ENCODE measurements at places on chromosomes 2 and 18.

GRCh38 chr2:85393836-85394235 is 16.3 kb downstream of the CAPG start:
- no peak for DNase-seq

DNA sequence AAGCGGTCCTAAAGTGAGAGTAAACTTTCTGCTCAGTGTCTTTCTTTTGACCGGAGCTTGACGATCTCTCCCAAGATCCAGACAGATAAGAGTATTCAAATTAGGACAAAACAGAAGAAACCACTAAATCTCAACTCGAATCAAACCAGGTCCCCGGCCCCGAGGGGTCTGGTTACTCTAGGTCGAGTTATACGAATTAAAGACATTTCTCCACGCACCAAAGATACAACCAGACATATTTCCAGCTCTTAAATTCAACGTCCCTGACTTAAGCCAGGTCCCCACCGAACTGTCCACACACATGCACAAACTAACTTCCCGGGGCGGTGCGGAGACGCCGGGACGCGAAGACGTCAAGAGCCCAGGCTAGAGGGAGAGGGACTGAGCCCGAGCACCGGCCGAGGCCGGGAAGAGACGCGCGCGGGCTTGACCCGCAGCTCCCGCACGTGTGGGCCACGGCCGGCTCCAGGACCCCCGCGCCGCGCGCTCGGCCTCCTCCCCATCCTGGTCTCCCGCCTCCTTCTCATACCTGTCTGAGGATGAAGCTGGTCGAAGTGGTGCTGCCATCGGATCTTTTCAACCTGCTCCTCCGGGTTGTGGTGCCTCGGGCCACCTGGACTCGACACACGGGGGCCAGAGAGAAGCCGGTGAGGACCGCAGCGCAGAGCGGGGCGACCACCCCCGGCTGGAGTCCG is 896 bp downstream of the CACNB4 start:
- DNase-seq: no peak

DNA sequence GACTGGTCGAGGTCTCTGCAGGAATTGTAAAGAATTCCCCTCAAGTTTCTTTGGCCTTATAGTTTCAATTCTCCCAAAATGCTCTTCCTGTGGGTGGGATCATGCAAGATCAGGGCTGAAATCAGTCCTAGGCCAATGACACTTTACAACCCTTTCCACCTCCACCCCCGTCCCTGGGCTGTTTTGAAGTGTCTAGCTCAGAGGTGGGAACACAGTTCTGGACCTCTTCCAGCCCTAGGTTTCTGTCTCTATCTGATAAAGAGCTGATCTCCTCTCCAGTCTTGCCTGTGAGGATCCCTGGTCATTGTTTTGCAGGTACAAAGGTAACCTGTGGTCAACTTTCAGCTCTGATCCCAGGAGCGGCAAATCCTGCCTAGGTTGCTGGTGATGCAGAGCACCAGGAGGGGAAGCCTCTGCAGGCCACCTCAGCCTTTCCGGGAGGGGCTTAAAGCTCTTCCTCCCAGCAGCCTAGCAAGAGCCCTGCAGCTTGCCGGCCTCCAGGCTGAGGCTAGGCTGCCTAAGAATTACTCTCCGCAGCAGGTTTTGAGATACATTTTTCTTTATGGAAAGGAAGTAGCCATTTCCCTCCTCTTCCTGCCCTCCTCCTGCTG is 69.8 kb upstream of the WIPF1 start:
- no peak for DNase-seq

DNA sequence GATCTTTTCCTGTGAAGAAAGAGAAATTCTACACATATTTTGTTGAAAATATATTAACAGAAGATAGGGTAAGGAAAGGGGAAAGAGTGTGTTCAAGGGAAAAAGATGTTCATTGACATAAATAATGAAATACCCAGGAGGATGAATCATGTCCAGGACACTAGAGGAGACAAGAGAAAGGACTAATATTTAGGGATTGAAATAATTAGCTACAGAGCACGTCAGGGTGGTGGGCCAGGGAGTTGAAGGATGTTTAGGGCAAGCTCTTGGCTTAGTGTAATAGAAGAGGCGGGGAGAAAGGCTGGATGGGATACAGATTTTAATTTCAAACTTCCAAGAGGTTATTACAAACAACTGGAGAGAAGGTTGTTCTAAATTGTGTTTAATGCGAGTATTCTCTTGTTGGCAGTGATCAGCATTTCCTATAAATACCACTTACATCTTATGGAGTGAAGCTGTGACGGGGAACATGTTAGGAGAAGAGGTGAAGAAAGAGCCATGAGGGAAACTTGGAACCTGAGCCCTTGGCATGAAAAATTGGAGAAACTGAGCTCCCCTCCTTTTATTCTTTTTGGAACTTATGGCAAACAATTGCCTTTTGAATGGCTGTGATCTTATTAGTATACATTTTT is 36.6 kb upstream of the CETN1 start:
- no peak for DNase-seq

DNA sequence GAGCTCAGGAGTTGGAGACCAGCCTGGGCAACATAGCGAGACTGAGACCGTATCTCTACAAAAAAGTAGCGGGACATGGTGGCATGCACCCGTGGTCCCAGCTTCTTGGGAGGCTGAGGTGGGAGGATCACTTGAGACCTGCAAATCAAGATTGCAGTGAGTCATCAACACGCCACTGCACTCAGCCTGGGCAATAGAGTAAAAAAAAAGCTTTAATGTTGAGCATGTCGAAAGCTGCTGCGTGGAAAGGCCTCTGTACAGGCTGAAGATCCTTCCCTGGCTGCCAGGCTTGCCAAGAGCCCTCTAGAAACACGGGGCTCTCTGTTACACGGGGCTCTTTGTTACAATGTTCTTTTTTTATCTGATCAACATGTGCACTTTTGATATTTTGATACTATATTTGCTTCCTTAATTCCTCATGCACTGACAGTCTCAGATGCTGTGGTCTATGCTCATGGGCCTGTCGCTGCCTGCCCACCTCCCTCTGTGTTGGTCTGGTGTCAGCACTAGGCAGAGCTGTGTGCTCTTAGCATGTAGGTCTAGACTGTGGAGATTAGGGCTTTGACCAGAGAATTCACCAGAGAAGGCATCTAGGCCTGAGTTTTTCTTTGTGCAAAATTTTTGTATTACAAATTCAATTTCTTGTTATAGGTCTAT is 18.7 kb downstream of the CLK1 start:
- no peak for DNase-seq

GRCh38 chr2:231391981-231392380 is 3.5 kb upstream of the B3GNT7 start:
- DNase-seq: no peak

DNA sequence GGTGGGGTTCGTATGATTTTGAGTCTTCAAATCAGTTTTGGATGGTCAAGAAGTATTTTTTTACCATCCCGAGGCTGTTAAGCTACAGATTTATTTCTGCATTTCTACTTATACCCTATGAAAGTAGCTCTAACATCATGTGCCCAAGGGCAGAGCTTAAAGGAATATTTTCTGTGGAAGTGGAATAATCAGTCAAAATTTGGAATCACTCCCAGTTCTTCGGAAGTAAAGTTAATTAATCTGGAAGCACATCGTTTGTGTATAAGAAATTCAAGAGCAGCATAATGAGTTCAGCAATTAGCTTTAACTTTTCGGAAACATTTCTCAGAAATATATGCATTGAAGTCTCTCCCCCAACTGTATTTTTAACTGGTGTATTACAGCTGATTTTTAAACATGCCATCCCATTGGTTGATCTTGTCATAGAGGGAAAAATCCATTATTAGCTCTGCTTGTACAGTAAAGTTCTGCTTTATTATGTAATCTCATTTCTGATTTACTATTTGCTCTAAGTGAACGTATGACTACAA is 510.1 kb downstream of the DCC start:
- DNase-seq: no peak

DNA sequence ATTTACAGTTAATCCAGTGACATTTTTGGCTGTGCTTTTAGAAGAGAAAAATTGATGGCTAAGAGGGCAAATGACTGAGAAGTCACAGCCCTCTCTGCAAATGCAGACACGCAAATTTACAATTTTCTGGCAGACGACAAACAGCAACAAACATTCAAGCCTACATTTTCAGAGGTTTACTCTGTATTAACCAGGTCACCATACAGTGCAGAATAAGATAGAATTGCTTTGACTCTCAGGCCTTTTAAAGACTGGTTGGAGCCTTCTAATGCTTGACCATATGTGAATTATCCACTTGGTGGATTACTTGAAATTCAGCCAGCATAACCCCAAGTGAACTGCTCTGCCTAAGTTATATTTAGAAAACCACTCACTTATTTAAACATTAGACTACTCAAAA is 280.9 kb upstream of the STON1 start:
- no peak for DNase-seq

DNA sequence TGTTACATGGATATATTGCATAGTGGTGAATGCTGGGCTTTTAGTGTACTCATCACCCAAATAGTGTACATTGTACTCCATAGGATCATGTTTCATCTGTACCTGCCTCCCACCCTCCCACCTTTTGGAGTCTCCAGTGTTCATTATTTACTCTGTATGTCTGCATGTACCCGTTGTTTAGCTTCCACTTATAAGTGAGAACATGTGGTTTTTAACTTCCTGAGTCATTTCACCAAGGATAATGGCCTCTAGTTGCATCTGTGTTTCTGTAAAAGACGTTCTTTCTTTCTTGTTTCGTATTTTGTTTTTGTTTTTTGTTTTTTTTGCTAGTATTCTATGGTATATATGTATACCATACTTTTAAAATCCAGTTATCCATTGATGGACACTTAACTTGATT is 107.5 kb downstream of the MSTN start:
- DNase-seq: no peak

GRCh38 chr2:74267068-74267467 is 68.7 kb downstream of the MTHFD2 start:
- no peak for DNase-seq

DNA sequence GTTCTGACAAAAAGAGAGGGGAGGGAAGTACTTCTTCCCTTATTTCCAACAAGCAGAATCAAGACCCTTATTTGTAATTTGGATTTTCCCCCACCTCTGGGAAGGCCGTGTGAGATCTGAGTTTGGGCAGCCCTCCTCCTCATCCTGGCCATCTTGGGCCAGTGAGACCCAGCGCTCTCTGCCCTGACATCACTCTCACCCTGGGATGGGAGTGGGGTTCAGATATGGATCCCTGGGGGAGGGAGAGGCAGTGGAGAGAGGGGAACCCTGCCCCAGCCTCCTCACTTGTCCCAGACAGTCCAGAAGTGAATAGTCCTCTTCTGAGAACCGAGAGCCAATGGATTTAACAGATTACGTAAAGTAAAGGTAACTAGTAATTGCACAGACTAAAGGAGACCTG is 64.5 kb downstream of the DYSF start:
- no peak for DNase-seq

DNA sequence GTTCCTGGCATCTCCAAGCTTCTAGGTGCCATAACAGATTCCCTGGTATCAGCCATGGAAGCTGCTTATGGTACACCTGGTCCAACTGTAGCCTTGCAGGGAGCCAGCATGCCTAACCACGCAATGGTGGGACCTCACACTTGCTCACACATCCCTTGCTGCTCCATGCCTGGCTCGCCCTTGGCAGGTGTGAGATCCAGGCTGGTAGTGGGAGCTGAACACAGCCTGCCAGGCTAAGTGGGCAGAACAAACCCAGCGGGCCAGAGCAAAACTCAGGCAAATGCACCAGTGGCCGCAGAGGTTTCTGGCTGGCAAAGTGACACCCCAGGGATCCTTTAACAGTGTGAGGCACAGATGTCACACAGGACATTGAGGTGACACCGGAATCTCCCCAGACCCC is 185.8 kb downstream of the NDUFA10 start:
- DNase-seq: no peak

- no peak for DNase-seq
These were observed 40.9 kb downstream of the TCF4 start for GRCh38 chr18:55546851-55547704.

DNA sequence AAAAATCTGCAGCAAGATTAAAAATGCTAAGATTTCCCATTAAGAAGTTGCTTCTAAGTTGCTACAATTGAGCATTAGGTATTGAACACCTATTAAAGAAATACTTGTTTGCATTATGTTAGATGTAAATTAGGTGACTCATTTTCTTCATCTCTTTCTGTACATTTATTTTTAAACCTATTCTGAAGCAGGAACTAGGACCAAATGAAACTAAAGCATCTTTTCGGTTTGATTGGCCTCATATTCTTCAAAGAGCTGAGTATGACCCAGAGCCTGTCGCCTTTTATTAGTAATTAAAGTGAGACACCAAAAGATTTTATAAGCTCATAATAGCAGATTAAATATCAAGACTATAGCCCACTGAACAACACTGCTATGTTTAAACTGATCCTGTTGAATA is 83.4 kb upstream of the ZEB2 start:
- no peak for DNase-seq

- no peak for DNase-seq
These were observed 570 bp downstream of the SCRN3 start for GRCh38 chr2:174395969-174396630.

GRCh38 chr18:53025247-53025646 is 685.2 kb downstream of the DCC start:
- no peak for DNase-seq

- DNase-seq: no peak
These were observed 62.6 kb downstream of the C18orf63 start for GRCh38 chr18:74378179-74378682.

- DNase-seq: no peak
These were observed 77.4 kb downstream of the THNSL2 start for GRCh38 chr2:88247531-88247930.

- no peak for DNase-seq
These were observed 45.6 kb upstream of the ITGB6 start for GRCh38 chr2:160245614-160246155.

DNA sequence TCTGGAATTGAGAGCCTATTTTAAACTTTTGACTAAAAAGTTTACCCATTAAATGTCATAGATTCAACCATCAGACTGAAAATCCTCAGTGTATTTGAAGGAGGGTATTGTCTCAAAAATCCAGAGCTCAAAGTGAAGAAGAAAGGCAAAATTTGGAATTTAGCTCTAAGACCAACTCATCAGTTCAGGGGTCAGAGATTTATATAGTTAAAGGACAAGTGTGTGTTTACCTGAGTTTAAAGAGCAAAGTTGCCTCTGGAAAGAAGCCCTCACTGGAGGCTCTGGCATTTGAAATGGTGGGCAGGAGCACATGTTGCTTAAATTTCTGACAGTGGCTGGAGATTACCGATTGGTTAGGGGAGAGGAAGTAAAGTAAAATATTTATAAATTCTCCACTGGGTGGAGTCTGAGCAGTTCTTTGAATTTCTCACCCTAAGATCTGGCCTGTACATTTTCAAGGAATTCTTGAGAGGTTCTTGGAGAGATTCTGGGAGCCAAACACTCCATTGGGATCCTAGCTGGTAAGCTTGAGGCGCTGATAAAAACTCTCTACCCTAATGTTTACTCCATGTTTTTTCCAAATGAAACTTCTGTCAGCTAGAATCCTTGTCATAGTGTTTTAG is at the start of gene KYNU:
KYNU (plus strand) TSS at position 449 of the 623 bp plus-strand sequence. CDS start 7,704 bp downstream, outside the sequence.
- DNase-seq: no peak

- no peak for DNase-seq
These were observed 8.3 kb downstream of the MYCN start for GRCh38 chr2:15948704-15948957.

- no peak for DNase-seq
These were observed 2.1 kb upstream of the TCF7L1 start for GRCh38 chr2:85131116-85131515.

All from stimulated activated CD4-positive, alpha-beta T cell treated with anti-CD3 and anti-CD28 coated beads, Interleukin-1b, Interleukin-23, amount 100 ng/mL, for 24 hours (primary cell).